ENCODE measurements at places on chromosomes 3 and 15.

GRCh38 chr3:58434168-58434504, 504 bp upstream of the PDHB start:
- DNase-seq: no peak

- DNase-seq: no peak
Measured at GRCh38 chr15:67766968-67767367, 58.3 kb upstream of the SKOR1 start.

- DNase-seq: no peak
Measured at GRCh38 chr3:77227567-77227966, 187.7 kb downstream of the ROBO2 start.

DNA sequence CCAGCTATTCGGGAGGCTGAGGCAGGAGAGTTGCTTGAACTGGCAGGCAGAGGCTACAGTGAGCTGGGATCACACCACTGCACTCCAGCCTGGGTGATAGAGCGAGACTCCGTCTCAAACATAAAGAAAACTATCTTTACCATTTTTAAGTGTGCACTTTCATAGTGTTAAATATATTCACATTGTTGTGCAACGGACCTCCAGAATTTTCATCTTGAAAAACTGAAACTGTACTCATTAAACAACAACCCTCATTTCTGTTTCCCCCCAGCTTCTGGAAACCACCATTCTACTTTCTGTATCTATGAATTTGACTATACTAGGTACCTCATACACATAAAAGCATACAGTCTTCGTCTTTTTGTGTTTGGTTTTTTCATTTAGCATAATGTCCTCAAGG, 375.1 kb downstream of the SHQ1 start:
- DNase-seq: no peak

GRCh38 chr3:55069950-55070349, 142.1 kb upstream of the LRTM1 start:
- DNase-seq: no peak

- peak; percentile 46 for DNase-seq
Measured at GRCh38 chr3:32384938-32385337, 6.7 kb upstream of the CMTM7 start.

DNA sequence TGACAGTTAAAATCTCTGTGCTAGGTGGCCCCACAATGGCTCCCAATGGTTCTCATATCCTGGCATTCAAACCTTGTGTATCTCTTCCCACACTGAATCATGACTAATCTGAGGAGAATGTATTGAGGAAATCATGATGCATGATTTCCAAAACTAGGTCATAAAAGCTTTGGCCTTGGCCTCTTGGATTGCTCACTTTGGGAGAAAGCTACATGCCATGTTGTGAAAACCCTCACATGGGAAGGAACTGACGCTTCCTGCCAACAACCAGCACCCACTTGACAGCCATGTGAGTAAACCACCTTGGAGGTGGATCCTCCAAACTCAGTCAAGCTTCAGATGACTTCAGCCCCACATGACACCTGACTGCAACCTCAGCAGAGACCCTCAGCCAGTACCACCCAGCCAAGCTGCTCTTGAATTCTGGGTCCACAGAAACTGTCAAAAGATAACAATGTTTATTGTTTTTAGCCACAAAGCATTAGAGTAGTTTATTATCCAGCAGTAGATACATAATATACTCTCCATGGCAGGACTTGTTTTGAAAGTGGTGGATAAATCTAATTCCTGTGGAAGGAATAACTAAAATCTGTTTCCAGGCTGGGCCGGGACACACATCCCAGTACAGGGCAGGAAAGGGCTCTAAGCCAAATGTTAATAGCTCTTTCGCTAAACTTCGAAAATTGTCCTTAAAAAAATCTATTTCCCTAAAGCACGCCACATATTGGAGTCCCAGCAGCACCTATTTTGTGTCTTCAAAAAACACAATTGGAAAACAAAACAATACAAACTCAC, 1.0 kb upstream of the ZNF620 start:
- no peak for DNase-seq

- DNase-seq: no peak
Measured at GRCh38 chr3:143348486-143349327, 229.1 kb downstream of the CHST2 start.

GRCh38 chr3:125257536-125257935, 45.0 kb upstream of the SLC12A8 start:
- no peak for DNase-seq
